ENCODE measurements at places on chromosomes 3 and 15. TPM values are rescaled to one million over a fixed set of nuclear protein-coding genes. Genes with fewer than 3 reads are reported as not detected.

C3orf20 gene
- 0.18 TPM for total RNA-seq

DNAH12 gene
- total RNA-seq, result 0.41 TPM

TYRO3 gene
- total RNA-seq, result 44.0 TPM

SI gene
- total RNA-seq, result under 0.01 TPM

SLC28A2 gene
- 0.23 TPM for total RNA-seq

SEMA4B gene
- 66.7 TPM for total RNA-seq

SH3GL3 gene
- 4.3 TPM for total RNA-seq

MUSTN1 gene
- total RNA-seq, result 11.9 TPM

CLEC3B gene
- 64.5 TPM for total RNA-seq
